ENCODE measurements at places on chromosomes 2 and 18. TPM values are rescaled to one million over a fixed set of nuclear protein-coding genes. Genes with fewer than 3 reads are reported as not detected.
A peak's percentile ranks its signal among the peaks of the same experiment; 100 is the strongest.

- no peak for DNase-seq
Observed at GRCh38 chr18:53698907-53699306, 525.6 kb downstream of the MBD2 start.

DNA sequence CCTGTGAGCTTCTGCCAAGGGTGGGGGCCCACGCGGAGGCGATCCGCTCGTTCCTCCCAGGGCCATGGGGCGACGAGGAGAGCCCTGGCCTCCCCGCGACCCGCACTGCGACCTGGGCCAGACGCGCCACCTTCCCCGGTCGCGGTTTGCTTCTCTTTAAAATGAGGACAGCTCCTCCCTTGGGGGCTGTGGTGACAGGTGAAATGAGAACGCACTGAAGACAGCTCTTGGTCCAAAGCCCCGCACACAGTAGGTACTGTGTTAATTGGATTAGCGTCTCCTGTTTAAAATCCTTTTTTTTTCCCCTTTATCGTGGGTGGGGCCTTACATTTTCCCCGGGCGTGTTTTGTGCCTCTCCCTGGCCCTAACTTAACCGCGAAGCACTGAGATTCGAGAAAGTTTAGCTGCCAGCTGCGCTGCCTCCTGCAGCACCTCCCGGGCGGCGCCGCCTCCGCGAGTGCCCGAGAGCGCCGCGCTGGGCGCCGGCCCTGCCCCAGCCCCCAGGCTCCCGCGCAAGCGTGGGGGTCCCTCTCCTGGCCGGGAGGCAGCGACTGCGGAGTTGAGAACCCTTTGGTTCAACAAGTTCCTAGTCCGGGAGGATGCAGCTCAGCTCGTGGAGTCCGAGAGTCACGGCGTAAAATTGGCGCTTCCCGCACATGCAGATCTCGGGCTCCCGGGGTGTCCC is 1.1 kb downstream of the HPCAL1 start:
- no peak for DNase-seq

DNA sequence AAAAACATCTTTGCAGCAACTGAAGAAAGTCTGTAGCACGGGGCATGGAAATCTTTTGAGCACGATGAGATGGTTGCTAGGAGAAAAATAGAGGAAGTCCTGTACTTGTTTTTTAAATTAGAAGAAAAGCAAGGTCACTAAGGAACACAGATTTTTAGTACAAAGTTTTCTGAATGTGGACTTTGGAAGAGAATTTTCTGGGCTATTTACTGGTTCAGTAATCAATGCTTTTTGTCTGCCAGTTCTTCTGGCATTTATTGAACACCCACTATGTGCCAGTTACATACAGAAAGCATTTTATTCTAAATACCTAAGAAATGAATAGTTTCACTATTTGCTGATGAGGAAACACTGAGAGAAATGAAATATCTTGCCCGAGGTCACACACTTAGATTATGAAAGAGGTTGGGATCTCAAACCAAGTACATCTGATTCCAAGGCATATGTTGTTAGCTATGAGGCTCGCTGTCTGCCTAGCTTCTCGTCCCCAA is 15.6 kb upstream of the MAP3K20 start:
- DNase-seq = no peak

GRCh38 chr2:239944694-239945551 is 80.2 kb downstream of the NDUFA10 start:
- DNase-seq = no peak

GRCh38 chr2:144914622-144915318 is 394.9 kb upstream of the ZEB2 start:
- DNase-seq = peak; percentile 65

The PAIP2B gene
- polyA plus RNA-seq = 5.3 TPM

The SRD5A2 gene
- polyA plus RNA-seq = 0.05 TPM

The TEKT4 gene
- not detected for polyA plus RNA-seq

The UGT1A8 gene
- not detected for polyA plus RNA-seq

The ABCB11 gene
- polyA plus RNA-seq = not detected

The SP5 gene
- polyA plus RNA-seq = 3.8 TPM

The SIGLEC15 gene
- 0.32 TPM for polyA plus RNA-seq

The RAB6C gene
- not detected for polyA plus RNA-seq

The KCNJ13 gene
- polyA plus RNA-seq = 0.13 TPM
